ENCODE measurements at places on chromosomes 1 and 21. TPM values are rescaled to one million over a fixed set of nuclear protein-coding genes. Genes with fewer than 3 reads are reported as not detected.

Gene REN
- polyA plus RNA-seq = not detected

Gene ZBTB17
- polyA plus RNA-seq = 7.0 TPM

DNA sequence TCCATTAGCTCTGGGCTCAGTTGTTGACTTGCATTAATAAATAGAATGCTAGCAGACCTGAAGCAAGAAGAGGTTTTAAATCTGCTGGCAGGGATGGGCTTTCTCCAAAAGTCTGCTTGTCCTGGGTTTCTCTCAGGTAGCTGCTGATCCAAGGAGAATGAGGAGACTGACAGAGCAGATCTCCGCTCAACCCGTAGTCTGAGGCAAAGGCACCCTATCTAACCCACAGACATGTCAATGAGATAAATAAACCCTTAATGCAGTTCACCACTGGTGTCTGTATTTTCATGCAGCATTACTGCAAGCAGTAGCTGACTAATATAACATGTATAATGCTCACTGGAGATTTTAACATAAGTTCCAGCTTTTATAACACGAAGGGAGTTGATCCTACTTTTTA is 44.1 kb upstream of the RGS21 start:
- no peaks in the 10 kb centered on the region for H3K4me1 ChIP-seq
- no peaks in the 10 kb centered on the region for H3K36me3 ChIP-seq
- DNase-seq = no peak
- H3K27me3 ChIP-seq = no peaks in the 10 kb centered on the region
- H3K27ac ChIP-seq = no peak overlapping the region
- no peak overlapping the region for H3K4me3 ChIP-seq

Gene TBX19
- polyA plus RNA-seq = 3.4 TPM

GRCh38 chr1:39139723-39140360 is 64.7 kb upstream of the MACF1 start:
- peaks cover 7% of the 10 kb centered on the region for H3K27me3 ChIP-seq
- no peak overlapping the region for H3K27ac ChIP-seq
- no peaks in the 10 kb centered on the region for H3K36me3 ChIP-seq
- H3K4me1 ChIP-seq = no peaks in the 10 kb centered on the region
- no peak overlapping the region for H3K4me3 ChIP-seq
- DNase-seq = no peak

Gene CELA3B
- not detected for polyA plus RNA-seq

DNA sequence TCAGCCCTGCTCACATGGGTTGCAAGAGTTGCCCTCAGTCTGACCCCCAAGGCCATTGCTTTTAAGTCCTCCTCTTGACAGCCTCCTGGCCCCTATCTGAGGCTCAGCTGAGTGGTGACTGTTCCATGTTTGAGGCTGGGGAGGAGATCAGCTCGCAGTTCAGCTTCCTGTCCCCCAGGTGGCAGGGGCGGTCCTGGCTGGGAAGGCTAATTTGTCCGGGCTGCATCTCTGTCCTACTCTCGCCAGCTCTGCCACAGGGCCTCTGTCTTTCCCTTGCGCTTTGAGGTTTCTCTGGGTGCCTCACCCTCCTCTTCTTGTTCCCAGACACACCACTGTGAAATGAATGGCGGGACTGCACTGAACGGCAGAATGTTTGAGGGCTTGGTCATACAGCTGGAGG is 157.3 kb downstream of the KCNJ6 start:
- H3K4me1 ChIP-seq = no peaks in the 10 kb centered on the region
- no peak overlapping the region for H3K4me3 ChIP-seq
- peaks cover 4% of the 10 kb centered on the region for H3K27me3 ChIP-seq
- no peak for DNase-seq
- H3K36me3 ChIP-seq = no peaks in the 10 kb centered on the region

- no peak for DNase-seq
- no peaks in the 10 kb centered on the region for H3K27me3 ChIP-seq
- H3K4me1 ChIP-seq = no peaks in the 10 kb centered on the region
- no peak overlapping the region for H3K27ac ChIP-seq
- peaks cover 65% of the 10 kb centered on the region for H3K36me3 ChIP-seq
Measured at GRCh38 chr21:41403966-41404365, 22.1 kb upstream of the MX1 start.

DNA sequence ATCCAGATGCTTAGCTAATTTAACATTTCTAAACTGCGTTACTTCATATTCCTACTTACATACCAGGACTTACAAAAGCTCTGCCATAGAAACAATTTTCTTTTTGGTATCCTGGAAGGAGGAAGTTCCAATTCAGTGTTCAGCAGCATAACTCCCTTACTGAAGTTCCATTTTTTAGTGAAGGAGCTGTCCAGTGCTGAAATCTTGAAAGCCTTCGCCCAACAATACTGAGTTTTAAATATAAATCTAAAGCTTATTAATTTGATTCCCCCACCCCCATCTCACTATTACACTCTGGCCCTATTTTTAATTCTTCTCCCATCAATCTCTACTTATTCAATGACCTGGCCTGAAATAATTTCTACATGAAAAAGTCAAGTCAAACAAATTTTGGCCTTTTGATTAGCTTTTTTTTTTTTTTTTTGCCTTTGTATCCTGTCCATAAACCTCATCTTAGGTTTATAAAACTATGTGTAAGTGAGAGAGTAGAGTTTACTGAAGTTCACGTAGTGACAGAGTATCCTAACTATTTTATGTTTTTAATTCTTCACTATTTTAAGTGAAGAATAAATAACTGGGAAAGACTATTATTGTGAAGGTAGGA is 323.0 kb upstream of the PLD5 start:
- H3K4me1 ChIP-seq = no peaks in the 10 kb centered on the region
- no peak for DNase-seq
- no peak overlapping the region for H3K27ac ChIP-seq

GRCh38 chr21:43936247-43936967 is 71.4 kb downstream of the AGPAT3 start:
- peaks cover 2% of the 10 kb centered on the region for H3K27me3 ChIP-seq
- no peak for DNase-seq
- H3K36me3 ChIP-seq = no peaks in the 10 kb centered on the region
- H3K4me1 ChIP-seq = peaks cover 12% of the 10 kb centered on the region

Gene GFI1
- polyA plus RNA-seq = 47.4 TPM

DNA sequence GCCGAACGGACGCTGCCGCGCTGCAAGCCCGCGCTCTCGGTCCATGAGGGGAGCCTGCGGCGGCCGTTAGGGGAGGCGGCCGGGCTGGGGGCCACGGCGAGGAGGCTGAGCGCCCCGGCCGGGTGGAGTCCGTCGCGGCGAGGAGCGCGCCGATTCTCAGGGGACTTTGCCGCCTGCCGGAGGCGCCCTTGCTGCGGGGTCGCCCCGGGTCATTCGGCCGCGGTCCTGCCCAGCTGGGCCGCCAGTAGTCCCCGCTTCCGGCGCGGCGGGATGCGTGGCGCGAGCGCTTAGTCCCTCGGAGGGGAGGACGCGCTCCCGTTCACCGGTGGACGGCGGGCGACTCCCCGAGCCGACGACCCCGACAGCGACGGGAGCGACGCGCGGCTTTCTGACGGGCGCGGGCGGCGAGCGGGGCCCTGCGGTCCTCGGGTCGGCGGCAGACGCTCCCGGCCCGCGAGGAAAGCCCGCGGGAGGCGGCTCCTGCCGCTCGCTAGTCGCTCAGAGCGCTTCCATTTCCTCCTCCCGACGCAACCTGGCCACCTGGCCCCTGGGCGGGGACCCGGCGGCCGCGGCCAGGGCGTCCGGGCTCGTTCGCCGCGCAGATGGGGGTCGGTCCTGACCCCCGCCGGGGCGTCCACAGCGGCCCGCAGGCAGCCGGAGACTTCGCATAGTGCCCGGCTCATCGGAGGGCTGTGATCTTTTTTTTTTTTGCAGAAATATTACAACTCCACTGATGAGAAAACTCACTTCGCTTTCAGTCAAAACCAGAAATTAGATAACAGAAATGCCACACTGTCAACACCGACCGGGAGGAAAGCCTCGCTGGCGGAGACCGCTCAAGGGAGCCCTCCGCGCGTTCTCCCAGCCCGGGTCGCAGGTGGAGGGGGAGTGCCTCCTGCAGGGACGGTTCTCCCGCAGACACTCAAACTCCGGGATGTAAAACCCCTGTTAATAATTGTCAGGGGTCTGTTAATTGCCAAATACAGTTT is 641 bp upstream of the ZBTB21 start:
- H3K4me1 ChIP-seq = peaks cover 8% of the 10 kb centered on the region
- no peak for DNase-seq
- peaks cover 4% of the 10 kb centered on the region for H3K36me3 ChIP-seq

Gene ATP5IF1
- polyA plus RNA-seq = 462 TPM

Gene COL6A2
- 46.6 TPM for polyA plus RNA-seq

- no peaks in the 10 kb centered on the region for H3K4me1 ChIP-seq
- H3K27me3 ChIP-seq = peaks cover 5% of the 10 kb centered on the region
- DNase-seq = no peak
- no peaks in the 10 kb centered on the region for H3K36me3 ChIP-seq
- no peak overlapping the region for H3K4me3 ChIP-seq
Measured at GRCh38 chr1:241985787-241986186, 13.1 kb downstream of the MAP1LC3C start.

DNA sequence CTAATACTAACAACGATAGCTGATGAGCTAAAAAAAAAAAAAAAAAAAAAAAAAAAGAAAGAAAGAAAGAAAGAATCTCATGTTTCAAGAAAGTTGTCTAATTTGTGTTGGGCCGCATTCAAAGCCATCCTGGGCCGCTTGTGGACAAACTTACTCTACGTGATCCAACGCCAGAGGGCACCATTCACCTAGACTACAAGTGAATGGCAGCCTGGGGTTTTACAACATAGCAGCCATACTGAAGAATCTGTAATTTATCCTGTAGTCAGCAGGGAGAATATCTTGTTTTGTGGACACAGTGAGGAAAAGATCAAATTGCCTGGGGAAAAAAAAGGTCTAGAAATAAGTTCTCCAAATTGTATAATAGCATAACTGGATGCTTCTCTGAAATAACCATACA is 47.0 kb downstream of the CYP2J2 start:
- no peaks in the 10 kb centered on the region for H3K4me1 ChIP-seq
- no peak overlapping the region for H3K4me3 ChIP-seq
- no peak for DNase-seq
- H3K27me3 ChIP-seq = peaks cover 8% of the 10 kb centered on the region
- H3K27ac ChIP-seq = no peak overlapping the region

Gene CD53
- polyA plus RNA-seq = 997 TPM

GRCh38 chr1:6424000-6424565 is 493 bp upstream of the ESPN start:
- no peak for DNase-seq
- no peak overlapping the region for H3K27ac ChIP-seq
- peaks cover 8% of the 10 kb centered on the region for H3K27me3 ChIP-seq
- H3K36me3 ChIP-seq = no peaks in the 10 kb centered on the region
- H3K4me1 ChIP-seq = peaks cover 11% of the 10 kb centered on the region
- H3K4me3 ChIP-seq = peak overlapping the region; percentile 68

DNA sequence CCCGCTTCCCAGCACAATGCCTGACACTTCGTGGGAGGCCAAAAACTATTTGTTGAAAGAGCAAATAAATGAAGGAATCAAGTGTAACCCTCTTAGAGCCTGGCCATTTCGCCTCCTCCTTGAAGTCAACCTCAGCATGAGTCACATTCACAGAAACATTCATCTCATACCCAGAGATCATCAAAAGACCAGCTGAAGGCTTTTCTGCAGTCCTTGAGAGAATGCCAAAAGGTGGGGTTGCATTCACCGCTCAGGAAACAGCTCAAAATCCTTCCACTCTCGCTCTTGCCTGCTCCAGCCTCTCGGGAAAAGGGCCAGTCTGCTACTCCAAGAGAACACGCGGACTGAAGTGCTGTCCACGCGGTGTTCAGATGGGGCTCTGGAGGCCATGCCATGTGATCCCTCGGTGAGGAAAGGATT is 90.0 kb downstream of the VWA5B1 start:
- no peak for DNase-seq
- H3K36me3 ChIP-seq = no peaks in the 10 kb centered on the region
- H3K4me3 ChIP-seq = no peak overlapping the region
- no peak overlapping the region for H3K27ac ChIP-seq
- H3K4me1 ChIP-seq = no peaks in the 10 kb centered on the region

Gene BATF3
- polyA plus RNA-seq = 4.4 TPM

DNA sequence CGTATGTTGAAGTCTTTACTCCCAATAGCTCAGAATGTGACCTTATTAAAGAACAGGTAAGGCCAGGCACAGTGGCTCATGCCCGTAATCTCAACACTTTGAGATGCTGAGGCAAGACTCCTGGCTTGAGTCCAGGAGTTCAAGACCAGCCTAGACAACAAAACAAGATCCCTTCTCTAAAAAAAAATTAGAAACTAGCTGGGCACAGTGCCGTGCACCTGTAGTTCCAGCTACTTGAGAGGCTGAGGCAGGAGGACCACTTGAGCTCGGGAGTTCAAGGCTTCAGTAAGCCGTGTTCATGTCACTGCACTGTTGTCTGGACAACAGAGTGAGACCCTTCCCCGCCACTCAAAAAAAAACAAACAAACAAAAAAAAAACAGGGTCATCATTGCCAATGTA is 171.3 kb downstream of the RERE start:
- H3K27me3 ChIP-seq = no peaks in the 10 kb centered on the region
- H3K27ac ChIP-seq = no peak overlapping the region
- DNase-seq = no peak
- H3K36me3 ChIP-seq = no peaks in the 10 kb centered on the region
- no peak overlapping the region for H3K4me3 ChIP-seq
- peaks cover 28% of the 10 kb centered on the region for H3K4me1 ChIP-seq

DNA sequence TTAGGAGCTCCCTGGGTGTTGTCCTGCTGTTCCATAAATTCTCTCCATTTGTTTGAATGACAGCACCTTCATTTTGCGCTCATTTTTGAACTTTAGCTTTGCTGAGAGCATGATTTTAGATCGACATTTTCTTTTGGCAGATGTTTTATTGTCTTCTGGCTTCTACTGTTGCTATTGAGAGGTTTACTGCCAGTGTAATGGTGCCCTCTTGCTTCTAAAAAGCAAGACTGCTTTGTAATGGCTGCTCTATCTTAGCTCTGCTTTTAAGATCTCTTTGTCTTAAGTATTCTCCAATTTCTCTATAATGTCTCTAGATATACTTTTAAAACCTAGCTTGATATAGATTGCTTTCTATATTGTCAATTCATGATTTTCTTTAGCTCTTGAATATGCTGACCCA is 27.8 kb downstream of the THEM4 start:
- H3K27me3 ChIP-seq = no peaks in the 10 kb centered on the region
- no peaks in the 10 kb centered on the region for H3K4me1 ChIP-seq
- no peak overlapping the region for H3K27ac ChIP-seq
- H3K4me3 ChIP-seq = no peak overlapping the region
- no peak for DNase-seq

DNA sequence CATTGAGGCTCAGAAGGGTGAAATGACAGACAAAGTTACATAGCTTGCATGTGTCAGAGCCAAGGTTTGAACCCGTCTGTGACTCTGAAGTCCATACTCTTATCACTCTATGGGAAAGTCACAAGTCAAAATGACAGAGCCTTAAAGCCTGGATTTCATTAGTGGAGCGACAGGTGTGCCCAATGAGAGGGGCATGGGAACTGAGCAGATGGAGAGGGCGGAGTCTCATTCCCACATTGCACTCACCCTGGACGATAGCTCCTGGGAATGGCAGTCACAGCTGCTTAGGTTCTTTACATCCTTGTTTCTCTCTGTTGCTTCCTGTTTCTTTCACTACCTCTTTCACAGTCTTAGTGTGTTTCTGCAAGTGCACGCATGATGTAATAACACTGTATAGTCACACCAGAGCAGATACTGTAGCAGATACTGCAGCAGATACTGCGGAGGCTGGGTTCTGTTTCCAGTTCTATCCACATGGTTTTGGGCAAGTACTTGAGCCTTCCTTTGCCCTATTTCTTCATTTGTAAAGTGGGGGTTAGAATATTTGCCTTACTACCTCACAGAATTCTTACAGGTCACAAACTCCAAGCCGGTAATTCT is 127.2 kb downstream of the ZSCAN20 start:
- H3K4me3 ChIP-seq = no peak overlapping the region
- H3K27ac ChIP-seq = no peak overlapping the region
- H3K36me3 ChIP-seq = no peaks in the 10 kb centered on the region
- peaks cover 4% of the 10 kb centered on the region for H3K27me3 ChIP-seq

Gene HNRNPCL1
- not detected for polyA plus RNA-seq
